ENCODE measurements at places on chromosomes 5 and 9.

DNA sequence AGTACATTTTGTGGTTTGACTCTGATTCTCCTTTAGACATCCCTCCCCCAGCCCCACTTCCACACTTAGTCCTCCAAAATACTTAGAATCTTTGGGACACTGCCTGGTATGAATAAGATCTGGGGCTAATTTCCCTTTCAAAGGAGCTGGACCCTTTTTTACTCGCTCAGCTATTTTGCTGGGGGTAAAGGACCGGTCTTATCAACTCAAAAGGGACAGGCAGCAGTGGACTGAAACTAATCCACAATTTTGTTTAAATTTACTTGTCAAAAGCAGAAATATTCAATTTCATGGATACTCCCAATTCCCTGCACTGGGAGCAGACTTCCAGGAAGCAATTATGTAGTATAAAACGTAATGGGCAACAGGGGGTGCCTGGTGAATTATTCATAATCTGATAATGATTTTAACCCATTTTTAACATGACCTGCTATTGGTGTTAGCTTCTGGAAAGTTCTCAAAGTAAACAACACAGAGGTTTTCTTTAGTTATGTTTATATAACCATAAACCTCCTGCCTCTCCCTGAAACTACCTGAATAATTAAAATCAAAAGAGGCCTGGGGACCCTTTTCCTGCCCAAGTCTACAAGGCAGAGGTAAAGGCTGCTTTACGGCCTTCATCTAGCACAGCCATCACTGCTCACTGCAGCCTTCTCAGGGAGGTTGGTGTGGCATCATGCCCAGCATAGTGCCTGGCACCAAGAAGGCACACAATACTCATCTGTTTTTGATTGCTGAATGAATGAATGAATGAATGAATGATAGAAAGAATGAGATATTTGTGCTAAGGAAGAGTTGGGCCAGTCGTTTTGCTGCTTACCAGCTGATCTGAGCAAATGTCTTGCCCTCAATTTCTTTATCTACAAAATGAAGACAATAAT lies 44.2 kb upstream of the GNPDA1 start:
- no peak for DNase-seq

- no peak for DNase-seq
Measured at GRCh38 chr5:32435383-32435782, 9.2 kb downstream of the ZFR start.

DNA sequence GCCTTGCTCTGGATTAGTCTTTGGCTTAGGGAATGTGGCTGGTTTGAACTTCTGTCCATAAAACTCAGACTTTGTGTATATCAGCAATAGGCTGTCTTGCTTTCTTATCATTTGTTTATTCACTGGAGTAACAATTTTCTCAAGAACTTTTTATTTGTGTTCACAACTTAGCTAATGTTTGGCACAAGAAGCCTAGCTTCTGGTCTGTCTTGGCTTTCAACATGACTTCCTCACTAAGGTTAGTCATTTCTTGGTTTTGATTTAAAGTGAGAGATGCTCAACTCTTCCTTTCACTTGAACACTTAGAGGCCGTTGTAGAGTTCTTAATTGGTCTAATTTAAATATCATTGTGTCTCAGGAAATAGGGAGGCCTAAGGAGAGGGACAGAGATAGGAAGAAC lies 4.9 kb downstream of the FBXO38 start:
- DNase-seq, result no peak

GRCh38 chr9:29348999-29349398 lies 1775.7 kb upstream of the C9orf72 start:
- DNase-seq, result no peak

DNA sequence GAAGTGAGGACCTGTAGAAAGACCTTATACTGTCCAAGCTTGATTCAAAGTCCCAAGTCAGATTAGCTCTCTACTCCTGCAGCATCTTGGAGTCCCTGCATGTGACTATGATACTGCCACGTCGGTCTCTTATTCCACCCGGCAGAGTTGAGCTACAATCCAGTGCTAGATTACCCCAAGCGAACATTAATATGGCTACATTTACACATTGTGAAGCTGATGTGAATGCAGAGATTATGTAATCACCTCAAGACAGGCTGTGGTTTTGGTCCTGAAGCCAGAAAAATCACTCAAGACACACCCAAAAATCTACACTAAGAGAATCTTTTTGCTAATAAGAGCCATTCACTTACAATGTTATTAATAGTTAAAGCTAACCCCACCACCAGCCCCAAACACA lies 116.7 kb downstream of the GNA14 start:
- DNase-seq, result no peak

DNA sequence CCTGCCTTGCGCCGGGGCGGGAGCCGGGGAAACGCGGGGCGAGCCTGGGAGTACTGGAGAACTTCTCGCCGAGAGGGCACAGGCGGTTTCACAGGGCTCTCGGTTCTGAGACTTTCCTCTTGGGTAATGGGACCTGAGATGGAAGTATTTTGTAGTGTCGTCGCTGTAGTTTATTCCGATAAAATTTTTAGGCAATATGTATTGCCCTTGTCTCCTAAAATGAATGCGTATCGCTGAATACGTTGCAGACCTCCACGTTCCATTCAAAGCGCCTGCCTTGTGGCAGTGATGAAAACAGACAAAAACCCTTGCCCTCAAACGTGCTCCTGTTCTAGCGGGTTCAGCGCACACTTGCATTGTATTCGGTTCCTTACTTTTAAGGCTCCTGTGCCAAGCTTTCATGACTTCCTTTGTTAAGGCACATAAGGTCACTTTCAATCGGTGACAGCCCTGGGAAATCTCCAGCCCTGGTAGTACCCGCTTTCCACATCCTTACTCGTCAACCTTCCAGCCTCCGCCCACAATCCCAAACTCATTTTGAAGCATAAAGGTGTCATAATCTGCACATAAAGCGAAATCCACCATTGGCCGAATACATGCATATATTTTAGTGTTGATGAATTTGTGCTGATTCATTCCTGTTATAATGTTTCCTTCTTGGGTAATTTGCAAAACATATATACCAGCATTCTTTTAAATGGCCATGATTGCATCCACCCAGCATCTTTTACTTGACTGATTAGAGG lies 694 bp downstream of the RMI1 start:
- DNase-seq, result peak; percentile 42
